ENCODE measurements at places on chromosomes 7 and 10.
A peak's percentile ranks its signal among the peaks of the same experiment; 100 is the strongest.

GRCh38 chr7:104362756-104363155 lies 34.4 kb downstream of the LHFPL3 start:
- no peak for DNase-seq

DNA sequence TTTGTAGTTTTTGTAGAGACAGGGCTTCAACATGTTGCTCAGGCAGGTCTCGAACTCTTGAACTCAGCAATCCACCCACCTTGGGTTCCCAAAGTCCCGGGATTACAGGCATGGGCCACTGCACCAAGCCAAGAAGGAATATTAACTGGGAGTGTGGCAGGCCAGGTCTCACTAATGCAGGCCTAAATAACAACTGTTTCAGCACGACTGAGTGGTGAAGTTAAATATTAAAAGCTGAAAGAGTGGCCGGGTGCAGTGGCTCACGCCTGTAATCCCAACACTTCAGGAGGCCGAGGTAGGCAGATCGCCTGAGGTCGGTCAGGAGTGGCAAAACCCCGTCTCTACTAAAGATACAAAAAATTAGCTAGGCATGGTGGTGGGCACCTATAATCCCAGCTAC lies 21.1 kb downstream of the CHUK start:
- no peak for DNase-seq

DNA sequence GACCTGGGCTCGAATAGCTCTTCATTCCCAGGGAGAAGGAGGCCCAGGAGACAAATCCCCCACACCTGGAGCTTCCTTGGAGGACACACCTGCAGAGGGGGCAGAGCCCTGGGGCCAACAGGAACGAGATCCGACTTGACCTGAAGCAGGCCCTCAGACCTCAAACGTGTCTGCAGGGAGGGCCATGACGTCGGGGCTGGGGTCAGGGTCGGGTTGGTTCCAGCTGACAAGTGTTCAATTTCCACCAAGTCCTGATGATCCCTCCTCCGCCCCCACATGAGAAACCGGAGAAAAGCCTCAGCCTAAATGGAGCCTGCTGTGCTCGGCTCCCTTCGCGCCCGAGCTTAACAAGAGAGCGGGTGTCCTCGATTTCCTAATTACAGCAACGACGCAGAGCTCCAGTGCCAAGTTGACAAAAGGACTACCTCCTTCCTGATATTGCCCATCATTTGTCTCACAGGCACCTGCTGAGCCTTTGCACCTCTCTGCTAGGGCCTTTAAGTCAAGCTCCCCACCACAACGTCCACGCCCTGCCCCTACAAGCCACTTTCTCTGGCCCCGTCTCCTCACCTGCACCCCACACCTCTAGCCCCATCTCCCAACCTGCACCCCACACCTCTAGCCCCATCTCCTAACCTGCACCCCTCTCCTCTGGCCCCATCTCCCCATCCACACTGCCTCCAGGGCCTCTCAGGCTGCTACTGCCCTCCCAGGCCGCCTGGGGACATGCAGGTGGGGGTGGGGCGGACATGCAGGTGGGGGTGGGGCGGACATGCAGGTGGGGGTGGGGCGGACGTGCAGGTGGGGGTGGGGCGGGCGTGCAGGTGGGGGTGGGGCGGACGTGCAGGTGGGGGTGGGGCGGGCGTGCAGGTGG lies 519.4 kb downstream of the GLRX3 start:
- no peak for DNase-seq

- DNase-seq: no peak
Observed at GRCh38 chr7:83681200-83681778, 32.4 kb upstream of the SEMA3E start.

GRCh38 chr7:114931656-114932011 lies 9.7 kb downstream of the MDFIC start:
- DNase-seq: no peak

DNA sequence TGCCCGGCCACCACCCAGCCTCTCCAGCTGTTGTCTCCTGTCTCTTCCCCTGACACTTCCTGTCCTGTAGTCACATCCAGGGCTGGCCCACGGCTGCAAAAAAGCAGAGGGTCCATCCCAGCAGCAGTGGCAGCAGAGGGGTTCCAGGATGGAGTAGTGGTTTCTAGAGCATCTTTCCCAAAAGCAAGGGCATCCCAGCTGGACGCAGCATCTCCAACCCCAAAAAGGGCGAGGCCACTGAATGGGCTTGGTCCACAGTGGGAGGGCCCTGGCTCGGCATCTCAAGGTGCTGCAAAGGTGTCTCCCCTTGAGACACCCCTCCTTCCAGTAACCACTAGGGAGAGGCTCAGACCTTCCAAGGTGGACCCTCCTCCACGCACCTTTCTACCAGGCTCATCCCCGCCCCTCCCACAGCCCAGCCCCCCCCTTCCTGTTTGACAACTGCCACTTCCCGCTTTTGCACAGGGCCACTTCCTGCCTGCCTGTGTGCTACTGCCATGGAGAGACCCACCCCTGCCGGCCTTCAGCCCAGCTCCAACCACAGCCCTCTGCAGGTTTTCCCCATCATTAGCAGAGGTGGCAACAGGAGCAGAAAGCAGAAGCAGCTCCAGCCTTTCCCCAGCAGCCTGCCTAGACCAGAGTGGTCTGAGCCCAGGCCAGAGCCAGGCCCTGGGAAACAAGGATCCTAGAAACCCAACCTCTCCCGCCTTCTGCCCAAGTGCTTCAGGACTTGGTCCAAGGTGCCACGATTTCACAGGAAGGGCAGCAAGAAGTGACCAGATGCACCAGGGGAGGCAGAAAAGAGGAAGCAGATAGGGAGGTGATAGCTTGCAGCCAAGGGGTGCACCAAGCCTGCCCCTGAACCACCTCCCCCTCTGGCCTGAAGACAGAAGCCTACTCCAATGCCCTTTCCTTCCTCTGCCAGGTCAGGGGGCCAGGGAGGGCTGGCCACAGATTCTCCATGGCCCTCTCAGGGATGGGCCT lies 8.6 kb downstream of the CAMK2G start:
- no peak for DNase-seq

DNA sequence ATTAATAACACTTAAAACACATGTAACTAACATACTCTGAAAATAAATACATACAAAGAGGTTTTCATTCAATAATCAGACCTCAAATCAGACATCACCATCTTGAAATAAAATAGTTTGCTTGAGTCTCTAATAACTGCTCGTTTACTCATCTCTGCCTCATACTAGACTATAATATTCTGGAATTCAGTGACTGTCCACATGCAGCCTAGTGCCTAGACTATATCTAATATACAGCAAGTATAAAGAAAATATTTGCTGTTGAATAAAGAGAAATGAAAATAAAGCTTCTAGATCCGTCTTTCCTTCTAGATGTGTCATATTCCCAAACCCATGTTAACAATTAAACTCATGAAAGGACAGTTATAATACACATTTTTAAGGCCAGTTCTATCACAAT lies 236.3 kb upstream of the LRRN3 start:
- no peak for DNase-seq

DNA sequence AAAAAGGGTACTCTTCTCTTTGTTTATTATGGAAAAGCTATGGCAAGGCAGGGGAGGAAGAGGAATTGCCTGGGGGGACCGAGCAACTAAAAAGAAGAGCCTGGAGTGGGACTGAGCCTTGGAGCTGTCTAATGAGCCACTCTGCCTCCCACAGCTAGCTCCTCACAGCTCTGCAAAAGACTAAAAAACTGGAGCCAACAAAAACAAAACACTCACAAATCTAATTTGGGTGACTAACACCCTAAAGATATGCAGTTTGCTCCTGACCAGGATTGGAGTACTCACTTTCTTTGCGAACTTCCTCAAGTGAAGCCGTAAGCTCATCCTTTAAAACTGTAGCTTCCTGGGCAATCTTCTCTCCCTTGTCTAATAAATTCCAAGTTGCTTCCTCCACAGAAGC lies 89.4 kb downstream of the CTNNA3 start:
- DNase-seq: no peak

GRCh38 chr10:22893781-22894180 lies 34.1 kb upstream of the ARMC3 start:
- DNase-seq: no peak

DNA sequence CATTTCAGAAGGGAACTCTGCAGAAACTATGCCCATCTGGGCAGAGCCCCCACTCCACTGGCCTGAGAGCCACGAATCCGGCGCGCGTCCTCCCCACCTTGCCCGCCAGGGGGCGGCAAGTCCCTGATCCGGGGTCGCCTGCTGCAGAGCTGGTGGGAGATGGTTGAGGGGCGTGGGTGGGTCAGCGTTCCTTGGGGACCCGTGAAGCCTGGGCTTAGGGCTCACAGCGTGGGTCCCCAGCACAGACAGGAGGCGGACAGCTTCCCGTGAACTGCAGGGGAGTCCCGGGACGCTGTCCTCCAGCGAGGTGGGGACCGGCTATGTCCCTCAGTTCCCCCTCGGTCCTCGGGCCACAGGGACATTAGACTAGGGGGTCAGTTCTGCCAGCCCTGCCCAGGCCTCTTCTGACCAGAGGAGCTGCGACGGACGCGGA lies 585 bp upstream of the POP7 start:
- DNase-seq: peak; percentile 93

- DNase-seq: no peak
Observed at GRCh38 chr10:116882639-116883038, 33.3 kb downstream of the ENO4 start.

GRCh38 chr10:97498076-97498840 lies at the start of gene MMS19:
Gene MMS19, minus strand, starts transcription at chr10:97498422. Its CDS starts 38 bp downstream, at chr10:97498384.
- DNase-seq: peak; percentile 100

GRCh38 chr7:1703441-1703840 lies 33.4 kb downstream of the ELFN1 start:
- DNase-seq: no peak

DNA sequence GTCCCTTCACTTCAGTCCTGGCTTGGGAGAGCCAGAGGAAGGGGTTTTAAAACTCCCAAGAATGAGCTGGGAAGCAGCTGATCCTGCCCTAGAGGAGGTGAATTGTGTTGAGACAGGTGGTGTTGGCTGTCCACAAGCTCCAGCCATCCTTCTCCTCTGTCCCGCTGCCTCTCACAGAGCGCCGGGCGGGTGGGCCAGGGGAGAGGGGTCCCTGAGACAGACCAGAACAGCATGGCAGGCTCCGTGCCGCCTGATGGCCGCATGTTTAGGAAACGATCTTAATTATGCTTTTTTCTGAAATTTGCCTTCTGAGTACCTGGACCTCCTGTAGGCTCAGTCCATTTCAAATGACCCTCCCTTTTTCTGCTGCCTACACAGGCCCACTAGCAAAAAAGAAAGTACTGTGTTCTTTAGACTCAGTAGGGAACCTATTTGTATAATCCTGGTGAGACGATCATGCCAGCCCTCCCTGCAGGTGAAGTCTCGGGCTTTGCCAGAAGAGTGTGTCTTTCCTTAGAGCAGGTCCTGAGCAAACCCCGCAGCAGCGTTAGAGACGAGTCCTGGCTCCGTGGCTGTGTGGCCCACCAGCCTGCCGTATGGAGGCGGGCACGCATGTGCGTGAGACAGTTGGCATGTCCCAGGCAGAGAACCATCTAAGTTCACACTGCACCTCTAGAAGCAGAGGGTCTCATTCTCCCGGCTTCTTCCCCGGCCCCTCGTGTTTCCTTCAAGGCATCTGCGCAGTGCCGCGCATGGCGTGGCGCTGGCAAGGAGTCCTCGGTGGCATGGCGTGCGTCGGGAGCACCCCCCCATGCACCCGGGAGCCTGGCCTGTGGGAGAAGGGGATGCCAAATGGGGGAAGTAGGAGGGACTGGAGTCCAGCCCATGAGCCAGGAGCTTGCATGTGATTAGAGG lies 26.3 kb upstream of the PWWP2B start:
- DNase-seq: no peak

- no peak for DNase-seq
Observed at GRCh38 chr10:4243651-4244050, 458.6 kb upstream of the KLF6 start.

DNA sequence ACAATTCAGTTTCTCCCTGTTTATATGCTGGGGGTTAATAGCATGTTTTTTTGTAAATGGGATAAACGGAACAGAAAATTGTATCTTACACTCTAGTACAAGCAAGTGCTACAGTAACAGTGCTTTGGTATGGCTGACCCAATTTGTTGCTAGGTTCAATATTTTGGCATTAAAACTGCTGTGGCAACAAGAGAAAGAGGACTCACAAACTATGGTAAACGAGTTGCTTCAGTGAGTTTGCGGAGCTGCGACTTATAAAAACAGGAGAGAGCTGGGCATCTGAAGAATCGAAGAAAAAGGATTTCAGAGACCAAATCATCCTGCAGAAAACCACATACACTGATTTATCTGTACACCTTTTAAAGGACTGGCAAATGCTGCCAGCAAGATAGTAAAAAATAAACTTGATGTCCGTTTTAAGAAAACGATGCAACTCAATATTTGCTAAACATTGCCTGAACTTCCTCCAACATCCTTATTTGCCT lies 2.2 kb downstream of the GLUD1 start:
- DNase-seq: no peak

GRCh38 chr10:126668505-126668904 lies 2.0 kb downstream of the C10orf90 start:
- no peak for DNase-seq

- no peak for DNase-seq
Observed at GRCh38 chr10:86690657-86691084, 22.4 kb downstream of the LDB3 start.

DNA sequence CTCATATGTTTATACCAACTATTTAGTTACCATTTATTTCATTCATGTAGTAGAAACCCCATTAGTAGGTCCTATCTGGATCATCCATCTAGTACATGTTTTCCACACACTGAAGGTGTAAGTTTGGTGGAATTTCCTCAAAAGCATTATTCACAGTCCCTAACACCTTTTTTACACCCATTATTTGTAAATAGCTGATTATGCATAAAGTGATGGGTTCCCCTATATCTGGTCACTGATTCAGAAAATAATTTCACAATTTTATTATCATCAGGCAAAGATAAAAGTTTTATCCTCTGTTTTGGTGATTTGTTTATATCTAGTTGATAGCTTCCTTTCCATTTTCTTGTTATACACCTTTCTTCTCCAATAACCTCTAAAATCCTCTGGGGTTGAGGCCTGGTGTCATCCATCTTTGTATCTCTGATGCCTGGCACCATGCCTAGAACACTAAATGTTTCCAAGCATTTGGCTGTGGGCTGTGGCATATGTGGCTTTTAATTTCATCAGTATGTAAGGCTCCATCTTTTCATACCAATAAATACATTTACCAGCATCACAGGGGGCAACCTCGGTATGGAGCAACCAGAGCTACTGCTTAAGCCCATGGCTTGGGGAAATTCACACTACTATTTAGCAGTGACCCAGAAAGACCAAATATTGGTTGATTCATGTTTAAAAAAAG lies 1089.5 kb upstream of the LRRN3 start:
- no peak for DNase-seq

GRCh38 chr10:113282564-113282963 lies 270.3 kb upstream of the HABP2 start:
- DNase-seq: no peak
